Left ventricle myocardium superior (tissue), 1 donor: ENCODE measurements at places on chromosomes 7 and 10.

DNA sequence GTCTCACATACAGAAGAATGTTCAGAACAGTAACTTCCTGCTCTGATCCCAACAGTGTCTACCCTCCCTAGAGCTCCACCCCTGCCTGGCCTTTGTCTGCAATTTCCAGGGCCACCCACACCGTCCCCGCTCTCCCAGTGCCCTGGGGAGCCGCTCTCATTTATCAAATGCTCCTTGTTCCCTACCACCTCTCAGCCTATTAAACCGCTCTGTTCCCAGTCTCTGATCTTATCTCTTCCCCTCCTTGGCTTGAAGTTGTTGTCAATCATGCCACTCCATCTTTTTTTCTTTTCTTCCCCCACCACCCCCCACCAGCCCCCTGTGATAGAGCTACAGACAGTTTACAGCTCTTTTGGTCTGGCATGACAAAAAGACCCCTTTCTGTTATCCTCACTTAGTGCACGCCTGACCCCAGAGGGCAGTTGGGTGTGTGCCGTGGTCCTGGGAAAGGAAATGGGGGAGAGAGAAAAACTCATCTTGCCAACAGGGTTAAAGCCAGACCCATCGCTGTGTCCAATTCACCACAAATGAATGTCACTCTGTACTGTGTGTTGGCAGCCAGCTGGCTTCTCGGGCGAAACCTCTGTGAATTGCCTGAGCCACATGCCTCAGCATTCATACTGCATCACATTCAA is 28.8 kb upstream of the HECTD2 start:
- peak; percentile 43 for DNase-seq

GRCh38 chr10:79443338-79444198 is 1.9 kb downstream of the ZCCHC24 start:
- no peak for DNase-seq

DNA sequence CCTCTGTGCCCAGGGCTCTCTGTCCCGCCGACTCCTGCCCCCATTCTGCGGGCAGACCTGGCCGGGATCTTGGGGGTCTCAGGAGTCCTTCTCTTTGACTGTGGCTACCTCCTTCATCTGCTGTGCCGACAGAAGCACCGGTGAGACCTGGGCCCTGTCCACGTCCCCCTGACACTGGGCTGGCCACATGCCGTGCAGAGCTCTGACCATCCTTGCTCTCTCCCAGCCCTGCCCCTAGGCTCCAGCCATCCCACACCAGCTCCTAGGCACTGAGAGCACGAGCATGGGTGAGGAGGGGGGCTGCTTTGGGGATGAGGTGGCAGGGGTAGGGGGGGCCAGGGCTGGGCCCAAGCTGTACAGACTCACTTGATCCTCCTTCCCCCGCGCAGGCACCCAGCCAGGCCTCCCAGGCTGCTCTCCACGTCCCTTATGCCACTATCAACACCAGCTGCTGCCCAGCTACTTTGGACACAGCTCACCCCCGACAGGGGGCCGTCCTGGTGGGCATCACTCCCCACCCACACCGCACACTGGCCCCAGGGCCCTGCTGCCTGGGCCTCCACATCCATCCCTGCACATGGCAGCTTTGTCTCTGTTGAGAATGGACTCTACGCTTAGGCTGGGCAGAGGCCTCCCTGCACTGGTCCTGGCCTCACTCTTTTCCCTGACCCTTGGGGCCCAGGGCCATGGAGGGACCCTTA is 4.8 kb upstream of the PILRB start:
- DNase-seq, result no peak

DNA sequence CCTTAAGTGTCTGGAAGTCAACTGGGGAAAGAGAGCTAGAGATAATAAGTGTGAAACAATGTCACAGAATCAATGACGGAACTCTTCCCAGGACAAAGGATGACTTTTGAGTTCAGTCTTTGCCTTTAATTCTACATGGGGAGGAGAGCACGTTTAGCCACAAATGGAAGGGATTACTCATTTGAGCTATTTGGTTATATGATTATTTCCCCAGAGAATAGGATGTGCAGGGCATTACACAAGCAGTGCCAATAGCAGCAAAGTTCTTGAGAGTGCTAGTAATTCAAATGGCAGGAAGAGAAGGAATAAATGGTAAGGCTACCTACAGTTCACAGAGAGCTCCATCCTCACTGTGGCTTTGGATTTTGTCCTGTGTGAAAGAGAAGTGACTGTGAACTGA is 6.0 kb downstream of the EGFR start:
- no peak for DNase-seq

- no peak for DNase-seq
These were observed 30.2 kb downstream of the TAS2R16 start for GRCh38 chr7:122965306-122965705.

GRCh38 chr7:140676306-140676705 is 3.6 kb downstream of the ADCK2 start:
- no peak for DNase-seq

DNA sequence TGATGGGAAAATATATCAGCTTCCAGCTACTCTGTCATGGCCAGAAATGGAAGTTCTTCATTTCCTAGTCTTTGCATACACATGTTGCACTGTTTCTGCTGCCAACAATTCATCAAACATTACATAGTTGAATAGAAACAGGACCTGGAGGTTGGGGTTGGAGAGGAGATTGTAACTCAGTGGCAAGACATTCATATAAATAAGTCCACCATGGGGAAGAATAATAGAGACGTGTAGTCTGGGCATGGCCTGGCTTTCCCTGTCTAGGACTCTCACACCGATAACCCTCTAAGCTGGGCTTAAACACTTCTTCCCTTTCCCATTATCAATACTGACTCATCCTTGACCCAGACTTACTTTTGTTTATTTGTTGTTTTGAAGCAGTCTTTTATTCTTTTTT is 155.7 kb downstream of the PLPP4 start:
- no peak for DNase-seq

DNA sequence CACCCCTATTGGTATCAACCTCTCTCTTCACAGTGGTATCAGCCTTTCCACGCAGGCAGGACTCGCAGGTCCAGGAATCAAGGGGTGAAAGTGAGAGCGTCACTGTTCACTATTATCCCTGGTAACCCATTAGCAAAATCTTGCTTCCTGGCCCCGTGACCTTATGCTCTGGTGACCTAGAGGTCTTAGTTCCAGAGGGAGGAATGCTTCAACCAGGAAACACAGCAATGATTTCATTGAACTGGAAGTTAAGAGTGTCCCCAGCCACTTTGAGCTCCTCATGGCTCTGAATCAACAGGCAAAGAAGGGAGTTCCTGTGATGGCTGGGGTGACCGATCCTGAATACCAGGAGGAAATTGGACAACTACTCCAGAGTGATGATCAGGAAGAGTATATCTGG is 90.6 kb downstream of the CUL2 start:
- no peak for DNase-seq

DNA sequence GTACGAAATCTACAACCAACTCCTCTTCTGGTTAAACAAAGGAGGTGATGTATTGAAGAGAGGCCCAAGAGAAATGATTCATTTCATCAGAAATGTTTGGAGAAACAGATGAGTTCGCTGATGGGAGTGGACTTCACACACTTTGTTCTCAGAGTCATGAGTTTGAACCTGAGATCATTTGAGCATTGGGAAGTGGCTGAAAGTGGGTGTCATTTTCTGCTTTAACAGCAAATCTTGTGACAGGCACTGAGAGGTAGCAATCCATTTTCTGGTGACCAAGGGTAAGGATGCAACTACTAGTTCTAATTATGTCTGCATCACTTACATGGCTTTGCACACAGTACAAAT is 51.4 kb downstream of the RBM20 start:
- DNase-seq, result no peak
